ENCODE measurements at places on chromosomes 7 and 10.

DNA sequence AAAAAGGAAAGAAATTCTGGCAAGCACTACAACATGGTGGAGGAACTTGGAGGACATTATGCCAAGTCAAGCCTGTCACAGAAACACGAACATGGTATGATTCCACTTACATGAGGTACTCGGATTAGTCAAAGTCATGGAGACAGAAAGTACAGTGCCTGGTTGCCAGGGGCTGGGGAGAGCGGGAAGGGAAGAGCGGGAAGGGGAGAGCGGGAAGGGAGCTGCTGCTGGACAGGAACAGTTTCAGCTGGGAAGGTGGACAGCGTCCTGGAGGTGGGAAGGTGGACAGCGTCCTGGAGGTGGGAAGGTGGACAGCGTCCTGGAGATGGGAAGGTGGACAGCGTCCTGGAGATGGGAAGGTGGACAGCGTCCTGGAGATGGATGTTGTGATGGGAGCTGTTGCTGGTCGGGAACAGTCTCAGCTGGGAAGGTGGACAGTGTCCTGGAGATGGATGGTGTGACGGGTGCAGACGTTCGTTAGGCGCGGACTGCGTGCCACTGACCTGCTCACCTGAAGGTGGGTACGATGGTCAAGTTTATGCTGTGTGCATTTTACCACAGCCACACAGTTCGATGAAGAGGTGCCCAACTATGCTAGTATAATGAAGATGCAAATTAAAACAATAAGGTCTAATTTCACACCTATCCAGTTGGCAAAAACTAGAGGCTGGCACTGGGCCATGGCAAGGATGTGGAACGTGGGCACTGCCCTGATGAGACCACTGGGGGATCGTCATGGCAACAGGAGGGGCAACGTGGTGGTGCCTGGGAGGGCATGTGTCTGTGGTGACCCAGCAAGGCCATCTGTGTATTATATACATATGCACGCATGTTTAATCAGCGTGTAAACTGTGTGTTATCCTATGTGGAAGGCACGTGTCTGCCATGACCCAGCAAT, 103.8 kb downstream of the NKX6-2 start:
- DNase-seq = no peak

- DNase-seq = no peak
These were observed 121.8 kb upstream of the AFAP1L2 start for GRCh38 chr10:114526126-114526503.

GRCh38 chr10:55509168-55509567, 708.1 kb upstream of the PCDH15 start:
- no peak for DNase-seq

GRCh38 chr7:81583090-81583489, 186.8 kb downstream of the HGF start:
- DNase-seq = no peak

DNA sequence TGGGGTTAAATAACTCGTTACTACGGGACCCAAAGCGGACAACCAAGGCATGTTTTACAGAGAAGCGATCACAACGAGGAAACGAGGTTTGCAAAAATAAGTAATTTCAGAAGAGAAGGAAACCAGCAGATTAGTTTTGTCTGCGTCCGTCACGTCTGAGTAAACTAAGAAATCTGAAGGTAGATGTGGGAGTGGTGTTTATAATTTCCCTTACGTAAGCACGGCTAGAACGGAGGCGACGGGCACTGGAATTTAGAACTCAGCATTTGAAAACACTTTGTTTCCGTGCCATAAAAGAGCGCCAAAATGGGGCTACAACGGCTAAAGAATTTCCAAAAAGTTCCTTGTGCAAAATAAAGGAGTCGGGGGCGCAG, 718 bp upstream of the UMAD1 start:
- peak; percentile 28 for DNase-seq

- DNase-seq = no peak
These were observed 67.6 kb downstream of the CDK6 start for GRCh38 chr7:92768501-92769393.
